ENCODE measurements at places on chromosomes 12 and 14. TPM values are rescaled to one million over a fixed set of nuclear protein-coding genes. Genes with fewer than 3 reads are reported as not detected.

- peak overlapping the region; percentile 6 for H3K27ac ChIP-seq
- 0 out of 2 replicates have a peak overlapping the region, but pooled peaks have one; percentile 14 for H3K4me3 ChIP-seq
- no peaks in the 10 kb centered on the region for H3K36me3 ChIP-seq
- no peaks in the 10 kb centered on the region for H3K27me3 ChIP-seq
- peak; percentile 67 for DNase-seq
These were observed 66.0 kb downstream of the DENND5B start for GRCh38 chr12:31524791-31525495.

DNA sequence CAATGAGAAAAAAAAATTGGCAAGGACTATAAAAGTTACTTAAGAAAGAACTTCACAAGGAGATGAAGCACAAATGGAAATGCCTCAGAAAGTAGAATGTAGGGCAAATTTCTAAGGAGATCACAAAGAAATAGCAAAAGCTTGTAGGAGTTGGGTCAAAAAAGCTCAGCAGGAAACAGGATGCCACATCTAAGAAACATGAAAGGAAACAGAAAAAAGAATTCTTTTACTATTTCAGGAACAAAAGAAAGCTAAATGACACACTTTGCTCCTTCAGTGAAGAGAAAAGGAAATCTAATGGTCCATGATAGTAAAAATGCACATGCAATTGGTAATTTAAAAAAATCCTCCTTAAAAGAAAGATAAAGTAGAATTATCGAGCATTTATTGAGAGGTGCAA, 452.1 kb upstream of the GARIN6 start:
- no peaks in the 10 kb centered on the region for H3K36me3 ChIP-seq
- no peaks in the 10 kb centered on the region for H3K27me3 ChIP-seq
- DNase-seq = no peak
- H3K4me1 ChIP-seq = no peaks in the 10 kb centered on the region

- peaks cover 13% of the 10 kb centered on the region for H3K4me1 ChIP-seq
- H3K27ac ChIP-seq = no peak overlapping the region
- no peaks in the 10 kb centered on the region for H3K27me3 ChIP-seq
- no peak for DNase-seq
- no peak overlapping the region for H3K4me3 ChIP-seq
These were observed 5.6 kb downstream of the DAZAP2 start for GRCh38 chr12:51244269-51244668.

GRCh38 chr14:92409043-92409442, 86.1 kb downstream of the SLC24A4 start:
- no peak for DNase-seq
- H3K27ac ChIP-seq = no peak overlapping the region
- H3K36me3 ChIP-seq = no peaks in the 10 kb centered on the region
- H3K4me3 ChIP-seq = no peak overlapping the region
- H3K27me3 ChIP-seq = no peaks in the 10 kb centered on the region

GRCh38 chr12:43501703-43502102, 50.3 kb downstream of the ADAMTS20 start:
- no peaks in the 10 kb centered on the region for H3K4me1 ChIP-seq
- no peak for DNase-seq
- H3K36me3 ChIP-seq = no peaks in the 10 kb centered on the region
- H3K27me3 ChIP-seq = no peaks in the 10 kb centered on the region
- no peak overlapping the region for H3K27ac ChIP-seq

DNA sequence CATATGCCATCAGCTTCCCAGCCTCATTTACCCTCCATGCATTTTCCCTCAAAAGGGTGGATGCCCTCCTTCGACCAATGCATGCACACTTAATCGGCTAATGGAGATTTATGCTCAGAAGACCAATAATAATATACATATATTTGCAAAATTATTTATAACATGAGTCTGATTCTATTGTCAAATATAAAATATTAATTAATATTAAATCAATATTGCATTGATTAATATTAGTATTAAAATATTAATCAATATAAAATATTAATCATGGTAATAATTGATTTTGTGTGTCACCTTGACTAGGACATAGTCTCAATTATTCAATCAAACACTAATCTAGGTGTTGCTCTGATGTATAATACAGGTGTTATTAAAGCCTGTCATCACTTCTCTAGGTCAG, 1282.5 kb downstream of the TMEM121 start:
- DNase-seq = no peak
- H3K4me1 ChIP-seq = peaks cover 8% of the 10 kb centered on the region
- no peak overlapping the region for H3K27ac ChIP-seq
- no peaks in the 10 kb centered on the region for H3K36me3 ChIP-seq
- no peaks in the 10 kb centered on the region for H3K27me3 ChIP-seq
- H3K4me3 ChIP-seq = no peak overlapping the region

DNA sequence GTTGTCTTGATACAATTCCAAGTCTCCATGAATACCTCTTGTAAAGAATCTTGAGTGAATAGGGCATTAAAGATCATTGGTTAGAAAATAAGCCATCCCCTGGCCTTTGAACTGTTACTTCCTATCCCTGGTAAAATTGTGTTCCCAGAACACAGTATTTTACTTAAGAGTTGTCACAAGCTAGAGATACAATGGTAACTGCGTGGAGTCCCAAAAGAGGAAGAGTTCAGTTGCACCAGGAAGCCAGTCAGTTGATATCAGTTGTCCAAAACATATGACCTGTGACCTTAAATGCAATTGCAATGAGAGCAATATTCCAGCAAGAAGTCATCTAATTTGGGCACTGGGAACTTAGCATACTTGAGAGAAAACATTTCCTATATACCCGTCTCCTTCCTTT, 117.3 kb downstream of the NEDD1 start:
- H3K36me3 ChIP-seq = no peaks in the 10 kb centered on the region
- no peak overlapping the region for H3K27ac ChIP-seq
- DNase-seq = no peak
- H3K4me1 ChIP-seq = no peaks in the 10 kb centered on the region
- no peaks in the 10 kb centered on the region for H3K27me3 ChIP-seq
- no peak overlapping the region for H3K4me3 ChIP-seq

DNA sequence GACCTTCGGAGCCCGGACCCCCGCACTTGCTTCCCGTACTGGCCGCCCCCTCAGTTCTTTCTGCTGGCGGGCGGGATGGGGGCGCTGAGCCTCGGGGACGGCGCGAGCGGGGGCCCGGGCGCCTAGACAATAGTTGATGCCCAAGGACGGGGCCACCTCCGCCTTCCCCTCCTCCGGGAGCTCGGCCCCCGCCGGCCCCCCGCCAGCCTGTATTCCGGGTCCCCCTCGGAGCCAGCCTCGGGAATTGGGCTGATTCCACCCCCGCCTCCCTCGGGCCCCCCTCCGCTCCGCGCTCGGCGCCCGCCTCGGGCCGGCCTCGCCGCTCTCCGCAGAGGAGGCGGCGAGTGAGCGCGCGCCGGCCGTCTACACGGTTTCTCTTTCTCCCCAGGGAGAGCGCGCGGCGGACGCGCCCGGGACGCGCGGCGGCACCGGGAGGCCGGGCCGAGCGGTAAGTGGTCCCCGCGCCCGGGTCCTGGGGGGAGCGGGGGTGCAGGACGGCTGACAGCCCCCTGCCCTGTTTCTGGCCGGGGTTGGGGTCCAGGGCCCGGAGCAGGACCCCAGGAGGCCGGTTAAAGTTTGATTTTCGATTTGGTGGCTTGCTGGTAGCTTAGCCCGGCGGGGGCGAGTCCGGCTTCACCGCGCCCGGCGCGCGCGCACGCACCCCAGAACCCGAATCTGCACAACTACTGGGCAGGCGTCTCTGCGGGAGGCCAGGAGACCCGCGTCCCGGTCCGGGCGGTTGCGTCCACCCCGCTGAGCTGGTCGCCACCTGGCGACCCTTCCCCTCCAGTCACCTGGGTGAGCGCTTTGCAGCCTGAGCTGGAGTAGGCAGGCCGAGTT, 413.7 kb downstream of the PCNX1 start:
- peak overlapping the region; percentile 98 for H3K4me3 ChIP-seq
- no peaks in the 10 kb centered on the region for H3K36me3 ChIP-seq
- peak overlapping the region; percentile 94 for H3K27ac ChIP-seq
- no peaks in the 10 kb centered on the region for H3K27me3 ChIP-seq
- H3K4me1 ChIP-seq = peaks cover 18% of the 10 kb centered on the region

DNA sequence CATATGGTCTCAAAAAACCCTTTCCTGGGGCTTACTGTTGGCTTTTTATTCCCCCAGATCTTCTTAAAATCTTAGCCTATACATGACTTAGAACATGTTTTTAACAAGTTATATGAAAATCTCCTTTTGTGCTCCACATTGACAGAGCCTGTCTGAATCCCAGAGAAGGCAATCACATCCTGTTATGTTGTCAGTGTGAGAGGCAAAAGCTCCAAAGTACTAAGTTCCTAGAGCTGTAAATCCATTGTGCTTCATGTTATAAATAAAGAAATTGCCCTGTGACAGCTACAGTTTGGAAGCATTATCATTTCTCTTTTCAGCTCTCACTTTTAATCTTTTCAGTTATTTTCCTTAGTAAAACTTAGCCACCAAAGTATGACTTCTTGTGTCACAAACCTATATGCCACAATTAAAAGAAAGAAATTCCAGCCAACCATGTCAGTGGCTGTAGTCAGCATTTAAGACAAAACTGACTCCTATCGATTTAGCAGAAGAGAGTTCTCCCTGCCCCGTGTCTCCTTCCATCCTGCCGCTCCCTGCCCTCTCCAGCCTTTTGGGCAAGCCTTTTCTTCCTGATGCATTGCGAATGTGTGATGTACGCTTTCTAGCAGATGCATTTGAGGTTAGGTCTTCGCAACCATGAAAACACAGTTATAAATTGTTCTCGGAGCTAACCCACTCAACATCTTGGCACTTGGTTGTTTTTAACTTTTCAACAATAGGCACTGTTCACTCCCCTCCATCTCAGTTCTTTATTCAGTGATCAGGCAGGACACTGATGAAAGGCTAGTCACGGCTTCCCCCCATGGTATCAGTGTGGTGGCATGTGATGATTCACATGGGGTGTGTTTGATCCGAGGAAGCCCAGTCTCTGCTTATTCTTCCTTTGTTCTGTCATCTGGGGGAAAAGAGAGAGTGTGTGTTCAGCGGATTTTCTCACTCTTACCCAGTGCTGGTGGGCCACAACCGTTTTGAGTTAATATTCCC, 143.5 kb downstream of the SSPN start:
- no peak for DNase-seq
- H3K27me3 ChIP-seq = no peaks in the 10 kb centered on the region
- H3K4me3 ChIP-seq = no peak overlapping the region
- peaks cover 16% of the 10 kb centered on the region for H3K36me3 ChIP-seq

DNA sequence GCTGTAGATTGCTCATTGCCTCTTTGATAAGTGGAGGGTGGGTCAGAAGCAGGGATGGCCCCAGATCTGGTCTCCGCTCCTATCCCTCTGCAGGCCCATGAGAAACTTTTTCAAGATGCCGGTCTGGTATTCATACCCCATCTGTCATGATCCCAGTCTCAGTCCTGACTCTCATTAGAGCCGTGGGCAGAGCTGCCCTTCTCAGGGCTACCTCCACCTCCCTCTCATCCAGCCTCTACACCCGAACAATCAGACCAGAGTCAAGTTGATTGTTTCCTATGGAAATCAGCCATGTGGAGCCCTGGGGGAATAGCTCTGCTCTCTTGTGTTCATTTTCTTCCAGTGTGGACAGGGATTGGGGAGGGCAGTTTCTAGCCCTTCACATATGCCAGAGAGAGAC, 45.8 kb downstream of the NEUROD4 start:
- H3K4me3 ChIP-seq = no peak overlapping the region
- no peaks in the 10 kb centered on the region for H3K36me3 ChIP-seq
- H3K27ac ChIP-seq = no peak overlapping the region
- H3K4me1 ChIP-seq = peaks cover 7% of the 10 kb centered on the region
- no peak for DNase-seq

GRCh38 chr12:120404271-120404670, 33.6 kb upstream of the COX6A1 start:
- H3K27me3 ChIP-seq = no peaks in the 10 kb centered on the region
- no peak for DNase-seq
- H3K27ac ChIP-seq = no peak overlapping the region

DNA sequence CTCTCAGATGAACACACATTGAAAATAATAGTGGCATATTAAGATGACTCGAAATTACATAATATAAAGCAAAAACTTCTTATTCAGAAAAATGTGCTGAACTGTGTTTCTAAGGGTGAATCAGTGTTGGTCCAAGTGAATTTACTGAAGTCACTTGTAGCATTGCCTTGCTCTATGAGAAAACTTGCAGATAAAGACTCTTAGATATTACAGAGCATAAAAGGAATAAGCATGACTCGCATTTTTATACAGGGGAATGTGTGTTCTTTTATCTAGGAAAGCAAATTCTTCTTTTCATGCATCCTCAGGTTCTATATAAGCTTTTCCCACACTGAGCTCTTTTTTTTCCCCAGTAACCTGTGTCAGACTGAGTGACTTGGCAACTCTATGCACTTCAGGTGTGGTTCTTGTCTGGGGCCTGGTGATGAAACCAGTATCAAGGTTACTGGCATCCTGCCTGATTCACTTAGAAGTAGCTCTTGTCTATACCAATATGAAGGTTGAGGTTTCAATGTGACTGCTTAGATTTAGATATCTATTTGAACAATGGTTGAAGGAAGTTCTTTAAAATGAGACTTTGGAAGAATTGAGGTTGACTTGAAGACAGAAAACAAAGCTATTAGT, 76.1 kb downstream of the OTOGL start:
- no peaks in the 10 kb centered on the region for H3K36me3 ChIP-seq
- no peak for DNase-seq
- no peaks in the 10 kb centered on the region for H3K27me3 ChIP-seq
- no peak overlapping the region for H3K4me3 ChIP-seq

- no peaks in the 10 kb centered on the region for H3K27me3 ChIP-seq
- H3K4me3 ChIP-seq = no peak overlapping the region
- H3K4me1 ChIP-seq = peaks cover 13% of the 10 kb centered on the region
- no peaks in the 10 kb centered on the region for H3K36me3 ChIP-seq
- H3K27ac ChIP-seq = no peak overlapping the region
These were observed 190.8 kb downstream of the SLC41A2 start for GRCh38 chr12:104767261-104767660.

DNA sequence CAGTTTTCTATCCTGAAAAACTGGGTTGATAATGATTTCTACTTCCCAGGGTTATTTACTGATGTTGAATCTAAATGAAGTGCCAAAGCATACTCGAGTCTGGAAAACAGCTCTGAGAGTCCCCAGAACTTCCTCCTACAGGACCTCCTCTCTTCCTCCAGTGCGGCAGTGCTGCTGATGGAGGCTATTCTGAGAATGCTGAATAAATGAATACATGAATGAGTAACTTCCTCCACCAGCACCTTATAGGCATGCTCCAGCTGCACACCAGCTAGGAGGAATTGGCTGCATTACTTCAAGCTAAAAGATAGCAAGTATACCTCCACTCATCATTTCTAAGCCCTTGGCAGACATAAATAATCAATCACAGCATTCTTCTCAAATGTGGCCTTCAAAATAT, 448.8 kb upstream of the CCDC196 start:
- no peaks in the 10 kb centered on the region for H3K27me3 ChIP-seq
- H3K4me3 ChIP-seq = no peak overlapping the region
- no peaks in the 10 kb centered on the region for H3K36me3 ChIP-seq
- no peaks in the 10 kb centered on the region for H3K4me1 ChIP-seq

- no peak overlapping the region for H3K4me3 ChIP-seq
- H3K27me3 ChIP-seq = no peaks in the 10 kb centered on the region
- no peaks in the 10 kb centered on the region for H3K4me1 ChIP-seq
These were observed 6.0 kb downstream of the KIF26A start for GRCh38 chr14:104144453-104144790.

- H3K27me3 ChIP-seq = peaks cover 13% of the 10 kb centered on the region
- no peak overlapping the region for H3K27ac ChIP-seq
- H3K36me3 ChIP-seq = no peaks in the 10 kb centered on the region
- peak; percentile 2 for DNase-seq
- H3K4me1 ChIP-seq = no peaks in the 10 kb centered on the region
These were observed 64.1 kb upstream of the PPP4R3A start for GRCh38 chr14:91573894-91574837.

The WSCD2 gene
- not detected for total RNA-seq

The CCDC85C gene
- 3.4 TPM for total RNA-seq

The SERPINA3 gene
- total RNA-seq = 2.6 TPM

The SERPINA5 gene
- 0.90 TPM for total RNA-seq

The KLRK1 gene
- 1.2 TPM for total RNA-seq

The TCP11L2 gene
- total RNA-seq = 1.9 TPM
